ENCODE measurements at places on chromosomes 7 and 10.
A peak's percentile ranks its signal among the peaks of the same experiment; 100 is the strongest.

DNA sequence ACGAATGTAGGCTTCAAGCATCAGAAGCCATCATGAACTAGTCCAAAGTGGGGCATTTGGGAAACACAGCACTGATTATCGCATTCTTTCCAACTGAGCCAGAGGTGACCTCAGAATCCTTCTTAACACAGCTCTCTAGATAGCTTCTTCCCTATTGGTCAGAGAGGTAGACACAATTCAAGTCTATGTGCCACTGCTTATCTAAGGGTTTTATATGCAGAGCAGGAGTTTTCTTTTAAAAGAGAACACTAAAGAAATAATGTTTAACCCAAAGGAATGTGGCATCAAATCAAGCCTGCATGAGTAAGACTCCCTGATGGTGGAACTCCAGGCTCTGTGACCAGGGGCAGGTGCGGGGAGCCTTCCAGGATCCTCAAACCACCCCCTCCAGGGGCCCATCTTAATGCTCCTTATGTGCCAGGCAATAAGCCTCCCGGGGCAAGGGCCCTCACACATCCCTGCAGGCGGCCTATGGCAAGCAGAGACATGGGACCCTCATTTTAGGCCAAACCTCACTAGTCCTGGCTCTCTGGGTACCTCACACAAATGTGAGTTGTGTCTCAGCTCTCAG lies 13.8 kb downstream of the HSPA12A start:
- H3K4me3 ChIP-seq = no peak overlapping the region
- DNase-seq = no peak
- no peak overlapping the region for H3K27ac ChIP-seq

DNA sequence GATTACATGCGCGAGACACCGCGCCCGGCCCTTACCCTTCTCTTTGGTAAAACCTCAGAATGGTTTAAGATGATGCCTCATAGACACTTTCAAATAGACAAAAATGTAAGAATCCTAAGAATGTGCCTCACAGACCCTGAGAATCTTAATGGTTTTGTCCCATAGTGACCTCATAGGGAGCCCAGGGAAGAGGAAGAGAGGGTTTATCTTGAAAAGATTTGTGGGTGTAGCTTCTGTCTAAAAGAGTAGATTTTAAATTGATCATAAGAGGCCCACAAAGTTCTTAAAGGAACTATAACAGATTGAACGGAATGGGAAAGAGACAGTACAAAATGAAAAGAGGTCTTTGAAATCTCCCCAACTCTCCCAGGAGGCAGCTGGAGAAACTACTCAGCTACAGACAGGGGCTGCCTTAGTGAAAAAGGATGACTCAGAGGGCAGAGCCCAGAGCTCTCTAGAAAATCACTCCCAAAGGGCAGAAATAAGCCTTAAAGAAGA lies 220.6 kb downstream of the ADRA2A start:
- H3K27me3 ChIP-seq = no peaks in the 10 kb centered on the region
- no peaks in the 10 kb centered on the region for H3K4me1 ChIP-seq
- no peak overlapping the region for H3K27ac ChIP-seq
- H3K36me3 ChIP-seq = no peaks in the 10 kb centered on the region
- H3K4me3 ChIP-seq = no peak overlapping the region

- H3K4me1 ChIP-seq = no peaks in the 10 kb centered on the region
- DNase-seq = no peak
- no peaks in the 10 kb centered on the region for H3K27me3 ChIP-seq
Measured at GRCh38 chr7:32218741-32219288, 148.6 kb upstream of the PDE1C start.

GRCh38 chr7:140003913-140004382 lies 58.8 kb downstream of the PARP12 start:
- no peaks in the 10 kb centered on the region for H3K36me3 ChIP-seq
- H3K4me3 ChIP-seq = no peak overlapping the region
- no peak overlapping the region for H3K27ac ChIP-seq
- no peaks in the 10 kb centered on the region for H3K4me1 ChIP-seq
- H3K27me3 ChIP-seq = no peaks in the 10 kb centered on the region

GRCh38 chr7:1884583-1885350 lies 214.7 kb downstream of the ELFN1 start:
- H3K36me3 ChIP-seq = no peaks in the 10 kb centered on the region
- no peak for DNase-seq
- no peak overlapping the region for H3K4me3 ChIP-seq
- no peaks in the 10 kb centered on the region for H3K4me1 ChIP-seq
- no peaks in the 10 kb centered on the region for H3K27me3 ChIP-seq

DNA sequence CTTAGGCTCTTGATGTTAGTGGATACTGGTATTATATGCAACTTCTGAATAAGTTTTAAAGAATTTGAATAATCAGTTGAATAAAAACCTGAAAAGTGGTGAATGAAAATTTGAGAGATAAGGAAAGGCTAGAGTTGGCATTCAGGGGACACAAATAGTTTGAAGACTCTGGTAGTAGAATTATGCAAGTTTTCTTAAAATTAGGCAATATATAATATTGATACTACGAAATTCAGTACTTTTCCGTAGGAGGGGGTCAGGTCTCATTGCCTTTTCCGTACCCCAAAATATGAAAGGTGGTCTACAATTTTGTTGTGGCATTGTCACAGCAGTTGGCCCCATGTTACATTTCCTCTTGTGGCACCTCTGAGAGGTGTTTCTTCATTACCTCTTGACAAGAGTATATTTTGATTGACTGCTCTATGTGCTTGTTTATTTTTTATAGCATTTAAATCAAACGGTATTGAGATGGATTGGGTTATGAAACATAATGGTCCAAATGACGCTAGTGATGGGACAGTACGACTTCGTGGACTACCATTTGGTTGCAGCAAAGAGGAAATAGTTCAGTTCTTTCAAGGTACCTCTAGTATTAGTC lies 4.1 kb upstream of the PBLD start:
- H3K27me3 ChIP-seq = no peaks in the 10 kb centered on the region
- peak overlapping the region; percentile 99 for H3K27ac ChIP-seq
- H3K36me3 ChIP-seq = peaks cover 26% of the 10 kb centered on the region
- H3K4me1 ChIP-seq = peaks cover 17% of the 10 kb centered on the region

GRCh38 chr7:4749363-4749762 lies 26.1 kb upstream of the AP5Z1 start:
- DNase-seq = no peak
- peak overlapping the region; percentile 9 for H3K27ac ChIP-seq
- H3K36me3 ChIP-seq = peaks cover 8% of the 10 kb centered on the region
- no peaks in the 10 kb centered on the region for H3K27me3 ChIP-seq

- no peaks in the 10 kb centered on the region for H3K4me1 ChIP-seq
- H3K4me3 ChIP-seq = no peak overlapping the region
- no peak overlapping the region for H3K27ac ChIP-seq
- no peak for DNase-seq
- no peaks in the 10 kb centered on the region for H3K27me3 ChIP-seq
Measured at GRCh38 chr7:116399819-116400218, 99.7 kb upstream of the CAV2 start.

- no peaks in the 10 kb centered on the region for H3K27me3 ChIP-seq
- no peaks in the 10 kb centered on the region for H3K36me3 ChIP-seq
- H3K4me1 ChIP-seq = no peaks in the 10 kb centered on the region
Measured at GRCh38 chr7:106986450-106986977, 58.0 kb upstream of the PRKAR2B start.

GRCh38 chr7:149884016-149884415 lies 10.2 kb downstream of the ATP6V0E2 start:
- no peak overlapping the region for H3K4me3 ChIP-seq
- H3K36me3 ChIP-seq = no peaks in the 10 kb centered on the region
- H3K27me3 ChIP-seq = no peaks in the 10 kb centered on the region
- no peak for DNase-seq
- H3K4me1 ChIP-seq = peaks cover 7% of the 10 kb centered on the region

DNA sequence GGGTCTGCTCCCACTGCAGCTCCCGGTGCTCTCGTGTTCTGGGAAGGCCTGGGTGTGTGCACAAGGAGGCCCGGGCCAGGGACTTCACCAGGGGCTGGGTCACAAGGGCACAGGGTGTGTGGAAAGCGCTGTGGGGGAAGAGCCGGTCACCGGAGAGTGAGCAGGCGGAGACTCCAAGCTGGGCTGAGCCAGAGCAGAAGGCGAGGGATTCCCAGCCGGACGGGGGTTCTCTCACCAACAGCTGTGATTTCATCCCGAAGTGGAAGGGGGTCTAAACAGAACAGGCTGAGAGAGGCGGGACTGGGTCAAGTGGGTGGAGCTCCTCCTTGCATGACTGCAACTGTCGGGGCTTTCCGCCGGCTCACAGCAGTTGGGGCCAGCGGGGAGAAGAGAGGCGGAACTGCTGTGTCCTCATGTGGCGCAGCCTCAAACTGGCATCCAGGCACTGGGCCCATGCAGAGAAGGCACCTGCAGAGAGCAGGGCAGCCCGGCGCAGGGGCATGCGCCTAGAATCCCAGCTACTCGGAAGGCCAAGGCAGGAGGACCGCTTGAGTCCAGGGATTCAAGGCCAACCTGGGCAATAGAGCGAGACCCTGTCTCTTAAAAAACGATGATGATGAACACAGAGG lies 7.6 kb upstream of the ORAI2 start:
- H3K27me3 ChIP-seq = no peaks in the 10 kb centered on the region
- peaks cover 40% of the 10 kb centered on the region for H3K4me1 ChIP-seq
- H3K36me3 ChIP-seq = no peaks in the 10 kb centered on the region
- peak overlapping the region; percentile 96 for H3K27ac ChIP-seq

DNA sequence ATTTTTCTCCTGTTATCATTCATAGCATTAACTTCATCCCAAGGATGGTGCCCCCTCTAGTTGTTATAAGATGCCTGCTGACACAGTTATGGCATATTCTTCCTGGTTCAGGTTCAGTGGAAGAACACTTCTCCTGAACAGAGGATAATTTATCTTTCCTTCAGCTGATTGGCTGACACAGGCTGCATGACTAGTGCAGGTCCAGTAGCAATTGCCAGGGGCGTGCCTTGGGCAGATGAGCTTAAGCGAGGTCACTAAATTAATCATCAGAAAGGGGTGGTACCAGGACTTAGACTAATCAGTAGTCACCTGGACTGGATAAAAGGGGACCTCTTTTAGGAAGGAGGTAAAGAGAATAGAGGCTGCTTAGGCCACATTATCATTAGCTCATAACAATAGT lies 42.3 kb downstream of the BZW2 start:
- H3K4me1 ChIP-seq = peaks cover 5% of the 10 kb centered on the region
- no peak overlapping the region for H3K4me3 ChIP-seq
- DNase-seq = no peak
- peaks cover 5% of the 10 kb centered on the region for H3K36me3 ChIP-seq
- H3K27me3 ChIP-seq = no peaks in the 10 kb centered on the region

DNA sequence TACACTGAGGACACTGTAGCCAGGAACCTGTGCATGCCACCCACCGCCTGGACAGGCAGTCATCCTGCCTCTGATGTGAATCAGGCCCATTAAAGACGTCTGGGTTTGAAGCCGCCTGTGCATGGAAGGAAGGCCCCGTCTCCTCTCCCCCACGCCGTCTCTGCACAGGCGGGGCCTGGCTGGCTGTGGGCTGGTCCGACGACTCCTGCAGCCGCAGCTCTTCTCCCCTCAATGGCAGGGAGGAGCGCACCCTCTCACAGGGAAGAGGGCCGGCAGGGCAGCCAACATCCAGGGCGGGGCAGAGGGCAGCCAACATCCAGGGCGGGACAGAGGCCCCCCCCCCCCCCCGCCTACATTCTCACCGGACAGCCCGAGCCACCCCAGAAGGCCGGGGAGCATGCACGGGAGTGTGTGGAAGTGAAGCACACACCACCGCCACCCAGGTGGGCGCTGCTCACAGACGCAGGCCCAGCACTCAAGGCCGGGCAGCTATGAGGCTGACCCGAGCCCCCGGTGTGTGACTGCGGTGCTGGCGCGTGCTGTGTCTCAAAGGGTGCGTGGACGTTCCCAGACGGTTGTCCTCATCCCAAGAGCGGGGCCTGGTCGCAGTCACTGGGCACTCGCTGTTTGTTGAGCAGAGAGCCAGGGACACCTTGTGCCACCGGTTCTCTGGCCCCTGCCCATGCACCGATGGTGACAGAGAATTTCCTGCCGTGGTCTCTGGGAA lies 19.1 kb downstream of the DPYSL4 start:
- no peak overlapping the region for H3K27ac ChIP-seq
- no peaks in the 10 kb centered on the region for H3K4me1 ChIP-seq
- no peak for DNase-seq
- H3K36me3 ChIP-seq = no peaks in the 10 kb centered on the region
- H3K27me3 ChIP-seq = no peaks in the 10 kb centered on the region

GRCh38 chr7:24141874-24142509 lies 142.0 kb upstream of the NPY start:
- no peaks in the 10 kb centered on the region for H3K27me3 ChIP-seq
- H3K4me3 ChIP-seq = no peak overlapping the region
- no peak overlapping the region for H3K27ac ChIP-seq
- DNase-seq = no peak
- H3K36me3 ChIP-seq = no peaks in the 10 kb centered on the region

DNA sequence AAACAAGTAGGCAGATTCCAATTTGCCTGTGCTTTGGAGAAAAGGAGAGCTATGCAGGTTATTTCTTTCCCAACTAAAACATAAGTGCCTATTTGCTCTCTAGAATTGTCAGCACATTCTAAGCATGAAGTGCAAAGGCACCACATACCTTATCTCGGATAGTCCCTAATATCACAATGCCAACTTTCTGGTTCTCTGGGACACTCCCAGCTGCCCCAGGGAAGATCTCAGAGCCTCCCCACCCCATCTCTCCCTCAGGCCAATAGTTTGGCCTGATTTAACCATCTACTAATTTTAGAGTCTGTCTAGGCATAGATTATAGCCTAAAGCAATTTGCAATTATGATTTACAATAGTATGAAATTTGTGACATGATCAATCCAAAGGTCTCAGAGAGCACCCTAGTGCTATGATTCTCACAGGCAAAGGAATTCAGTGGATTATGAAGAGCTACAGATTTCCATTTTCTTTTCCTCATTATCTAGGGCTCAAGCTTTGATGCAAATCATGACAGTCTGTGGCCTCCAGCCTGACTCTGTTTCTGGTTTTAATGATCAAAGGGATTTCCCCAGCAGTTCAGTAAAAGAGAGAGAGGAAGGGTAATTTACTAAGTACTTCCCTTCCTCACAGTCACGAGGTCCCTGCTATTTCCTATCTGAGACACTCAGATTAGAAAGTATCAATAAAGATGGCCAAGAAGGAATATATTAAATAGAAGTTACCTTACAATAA lies 29.0 kb upstream of the IL6 start:
- no peaks in the 10 kb centered on the region for H3K27me3 ChIP-seq
- H3K36me3 ChIP-seq = no peaks in the 10 kb centered on the region
- peak; percentile 10 for DNase-seq
- H3K4me3 ChIP-seq = no peak overlapping the region
